Stimulated activated CD4-positive, alpha-beta T cell treated with anti-CD3 and anti-CD28 coated beads, Interleukin-12 subunit alpha, Interleukin-12 subunit beta, amount 100 ng/mL, for 48 hours (primary cell): ENCODE measurements at places on chromosomes 7 and 10.

- no peak for DNase-seq
Observed at GRCh38 chr7:35522697-35523096, 172.2 kb downstream of the HERPUD2 start.

- no peak for DNase-seq
Observed at GRCh38 chr7:115816318-115816974, 214.1 kb downstream of the TFEC start.

DNA sequence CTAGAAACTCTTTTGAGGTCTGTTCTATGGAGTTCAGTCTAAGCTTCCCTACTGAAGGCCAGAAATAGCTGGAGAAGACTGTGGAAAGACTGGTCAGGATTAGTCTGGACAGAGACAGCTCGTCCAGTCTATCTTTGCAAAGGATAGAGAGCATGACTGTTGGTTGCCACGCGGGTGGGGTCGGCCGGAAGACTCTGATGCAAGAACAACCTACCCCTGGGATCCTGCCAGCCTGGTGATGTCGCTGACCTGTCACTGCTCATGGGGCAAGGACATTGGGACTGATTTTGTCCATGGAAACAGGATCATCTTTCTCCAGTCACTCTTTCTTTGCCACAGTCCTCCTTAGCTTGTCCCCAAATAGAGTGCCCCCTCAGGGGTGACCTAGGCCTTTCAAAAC, 337.6 kb upstream of the NPSR1 start:
- DNase-seq, result no peak

DNA sequence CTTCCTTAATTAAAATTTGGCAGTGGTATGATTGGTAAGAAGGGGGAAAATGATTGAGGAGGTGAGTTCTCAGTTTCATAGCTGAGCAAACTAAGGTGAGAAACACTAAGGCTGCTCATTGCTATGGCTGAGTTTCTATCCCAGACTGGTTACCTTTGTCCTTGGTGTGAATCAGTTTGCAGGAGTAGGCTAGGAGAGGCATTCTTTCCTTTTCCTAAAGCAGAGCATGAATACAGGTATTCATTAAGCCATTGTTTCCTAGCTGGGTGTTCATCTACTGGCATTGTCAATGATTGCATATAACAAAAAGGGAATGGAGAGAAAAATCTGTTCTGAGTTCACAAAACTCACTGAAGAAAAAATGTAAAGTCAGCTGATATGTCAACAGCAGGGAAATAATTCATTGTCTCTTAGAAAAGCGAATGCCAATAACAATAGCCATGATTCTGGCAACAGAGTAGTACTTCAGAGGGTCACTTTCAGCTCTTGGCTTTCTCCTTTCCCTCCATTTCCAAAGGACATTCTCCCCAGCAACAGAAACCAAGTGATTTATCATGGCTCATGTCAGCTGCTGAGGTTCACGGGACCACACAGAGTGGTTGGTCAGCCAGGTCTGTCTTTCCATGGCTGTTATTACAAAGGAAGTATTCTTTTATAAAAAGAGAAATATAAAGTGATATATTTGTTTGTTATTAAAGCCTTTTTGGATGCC, 234.0 kb downstream of the BICC1 start:
- DNase-seq, result no peak

GRCh38 chr10:15321431-15322341, 49.4 kb downstream of the FAM171A1 start:
- DNase-seq, result no peak

GRCh38 chr10:31129880-31130405, 98.3 kb upstream of the ZNF438 start:
- DNase-seq, result no peak

GRCh38 chr7:150425670-150426069, 24.8 kb upstream of the GIMAP8 start:
- no peak for DNase-seq

DNA sequence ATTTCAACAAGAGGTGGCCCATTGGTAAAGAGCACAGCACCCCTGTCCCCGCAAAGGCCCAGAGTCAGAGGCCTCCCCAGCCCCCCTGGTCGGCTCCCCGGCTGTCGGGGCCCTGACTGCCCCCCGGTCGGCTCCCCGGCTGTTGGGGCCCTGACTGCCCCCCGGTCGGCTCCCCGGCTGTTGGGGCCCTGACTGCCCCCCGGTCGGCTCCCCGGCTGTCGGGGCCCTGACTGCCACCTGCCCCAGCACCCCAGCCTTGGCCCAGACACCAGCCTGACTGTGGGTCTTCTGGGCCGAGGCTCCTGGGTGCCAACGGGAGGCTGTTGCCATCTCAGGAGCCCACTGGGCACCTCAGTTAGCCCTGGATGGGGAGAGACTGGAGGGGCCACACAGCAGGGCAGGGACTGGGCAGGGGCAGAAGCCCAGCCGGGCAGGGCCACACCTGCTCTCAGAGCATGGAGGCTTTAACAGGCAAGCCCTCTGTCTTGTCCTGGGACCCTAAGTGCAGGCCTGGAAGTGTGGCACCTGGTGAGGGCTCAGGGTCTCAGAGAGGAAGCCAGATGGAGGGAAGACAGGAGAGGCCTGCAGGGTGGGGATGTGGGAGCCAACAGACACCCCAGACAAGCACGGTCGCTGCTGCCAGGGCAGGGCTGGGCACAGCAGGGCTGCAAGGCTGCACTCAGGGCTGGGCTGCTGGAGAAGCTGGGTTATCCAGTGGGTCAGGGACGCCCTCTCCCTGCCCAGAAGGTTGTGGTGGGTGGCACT, 56.5 kb downstream of the JAKMIP3 start:
- no peak for DNase-seq

- no peak for DNase-seq
Observed at GRCh38 chr10:122020226-122020625, 31.3 kb downstream of the TACC2 start.

GRCh38 chr10:18713077-18713476, 53.8 kb downstream of the ARL5B start:
- DNase-seq, result no peak

DNA sequence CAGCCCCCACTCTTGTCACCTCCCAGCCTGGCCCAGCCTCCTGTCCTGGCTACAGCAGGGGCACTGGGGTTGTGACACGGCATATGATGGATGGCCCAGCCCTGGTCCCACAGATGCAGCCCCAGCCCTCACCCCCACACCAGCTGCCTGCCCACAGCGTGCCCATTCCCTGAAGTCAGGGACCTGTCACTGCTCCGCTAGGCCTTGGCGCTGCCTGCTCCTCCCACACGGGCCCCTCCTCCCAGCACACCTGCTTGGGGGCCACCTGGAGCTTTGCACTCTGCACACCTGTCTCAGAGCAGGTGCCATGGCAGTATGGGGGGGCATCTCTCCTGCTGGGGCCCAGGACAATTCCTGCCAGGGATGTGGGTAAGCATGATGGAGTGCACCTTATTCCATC, 3.5 kb downstream of the GCK start:
- DNase-seq, result no peak

- no peak for DNase-seq
Observed at GRCh38 chr7:102317231-102318059, 30.8 kb downstream of the SH2B2 start.

DNA sequence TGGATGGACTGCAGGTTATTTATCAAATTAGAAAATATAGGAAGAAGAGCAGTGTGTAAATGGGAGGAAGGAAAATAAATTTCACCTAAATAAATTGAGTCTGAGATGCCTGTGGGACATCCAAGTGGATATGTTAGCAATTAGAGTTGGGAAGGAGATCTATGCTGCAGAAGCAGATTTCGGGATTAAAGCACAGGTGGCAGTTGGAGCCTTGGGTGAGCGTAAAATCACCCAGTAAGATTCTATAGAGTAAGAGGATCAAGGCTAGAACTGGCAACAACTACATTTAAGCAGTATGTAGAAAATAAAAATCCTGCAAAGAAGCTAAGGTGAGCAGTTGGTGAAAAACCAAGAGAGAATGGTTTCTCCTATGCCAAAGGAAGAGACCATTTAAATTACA, 8.4 kb downstream of the TRIM4 start:
- DNase-seq, result no peak

DNA sequence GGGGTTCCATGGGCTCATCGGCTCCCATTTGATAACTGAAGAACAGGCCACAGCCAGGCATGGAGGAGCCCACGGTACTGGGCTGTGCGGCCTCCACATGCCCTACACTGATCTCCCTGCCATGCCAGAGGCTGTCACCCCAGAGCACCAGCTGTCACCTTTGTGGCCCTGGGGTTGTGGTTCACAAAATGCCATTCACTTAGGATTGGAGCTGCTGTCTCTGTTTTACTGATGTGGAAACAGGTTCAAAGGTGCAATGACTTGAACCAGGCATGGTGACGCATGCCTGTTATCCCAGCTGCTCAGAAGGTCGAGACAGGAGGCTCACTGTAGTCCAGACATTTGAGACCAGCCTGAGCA, 4.3 kb upstream of the UPK3B start:
- no peak for DNase-seq

GRCh38 chr7:149836434-149836833, 1.7 kb upstream of the ZNF862 start:
- no peak for DNase-seq
